ENCODE measurements at places on chromosomes 6 and 20.

DNA sequence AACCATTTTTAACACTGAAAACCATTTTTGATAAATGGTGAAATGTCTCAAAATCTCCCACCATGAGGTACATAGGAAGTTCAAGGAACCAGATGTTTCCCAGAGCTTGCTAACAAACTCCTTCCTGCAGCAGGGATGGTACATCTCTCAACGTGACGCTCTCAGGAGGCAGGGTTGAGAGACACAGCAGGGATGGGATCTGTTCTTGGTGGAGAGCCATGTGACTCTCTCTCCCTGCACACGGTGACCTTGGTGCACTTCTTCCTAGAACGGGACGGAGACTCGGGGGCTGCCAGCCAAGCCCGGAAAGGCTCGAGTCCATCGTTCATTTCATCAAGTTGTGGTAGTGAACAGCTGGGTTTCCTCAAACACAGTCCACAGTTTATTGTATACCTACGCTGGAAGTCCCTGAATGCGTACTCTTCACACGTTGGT, 94.2 kb downstream of the FAM50B start:
- DNase-seq = no peak

DNA sequence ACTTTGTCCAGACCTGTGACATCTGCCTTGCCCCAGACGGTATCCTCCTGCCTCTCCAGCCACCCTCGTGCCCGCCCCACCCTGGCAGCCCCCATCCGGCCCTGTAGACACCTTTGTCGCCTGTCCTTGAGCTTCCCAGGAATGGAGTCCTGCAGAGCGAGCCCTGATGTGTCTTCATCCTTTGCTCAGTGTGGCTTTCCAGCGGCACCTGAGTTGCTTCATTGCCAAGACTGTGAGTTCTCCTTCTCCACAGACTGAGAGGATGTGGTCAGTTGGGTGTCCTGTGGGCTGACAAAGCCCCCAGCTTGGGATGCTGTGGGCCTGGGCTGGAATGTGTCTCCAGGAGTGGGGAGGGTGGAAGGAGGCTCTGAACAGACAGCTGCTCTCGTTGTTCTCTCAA, 1.7 kb upstream of the CST4 start:
- DNase-seq = no peak

- no peak for DNase-seq
Measured at GRCh38 chr20:19498756-19499155, 259.3 kb upstream of the RIN2 start.

DNA sequence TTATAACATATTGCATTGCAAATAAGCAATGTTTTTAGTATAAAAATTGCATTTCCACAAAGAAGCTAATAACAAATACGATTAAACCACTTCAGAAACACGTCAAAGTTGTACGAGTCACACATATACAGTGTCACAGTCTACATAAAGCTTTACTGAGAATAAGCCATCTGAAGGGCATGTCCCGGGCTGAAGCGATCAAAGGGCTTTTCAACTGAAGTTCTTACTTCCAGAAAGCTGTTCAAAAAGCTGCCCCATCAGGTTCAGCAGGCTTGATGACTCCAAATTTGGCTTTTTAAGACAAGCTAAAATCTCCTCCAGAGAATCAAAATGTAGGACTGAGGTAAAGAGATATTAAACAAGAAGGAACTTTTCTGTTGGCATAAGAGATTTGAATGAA, 37.5 kb upstream of the HAO1 start:
- no peak for DNase-seq
